ENCODE measurements at places on chromosomes 7 and 10. TPM values are rescaled to one million over a fixed set of nuclear protein-coding genes. Genes with fewer than 3 reads are reported as not detected.

Gene DTX2
- 1.8 TPM for total RNA-seq

Gene GPR22
- not detected for total RNA-seq

Gene CACNA2D1
- 21.9 TPM for total RNA-seq

Gene SLC26A5
- total RNA-seq = not detected

DNA sequence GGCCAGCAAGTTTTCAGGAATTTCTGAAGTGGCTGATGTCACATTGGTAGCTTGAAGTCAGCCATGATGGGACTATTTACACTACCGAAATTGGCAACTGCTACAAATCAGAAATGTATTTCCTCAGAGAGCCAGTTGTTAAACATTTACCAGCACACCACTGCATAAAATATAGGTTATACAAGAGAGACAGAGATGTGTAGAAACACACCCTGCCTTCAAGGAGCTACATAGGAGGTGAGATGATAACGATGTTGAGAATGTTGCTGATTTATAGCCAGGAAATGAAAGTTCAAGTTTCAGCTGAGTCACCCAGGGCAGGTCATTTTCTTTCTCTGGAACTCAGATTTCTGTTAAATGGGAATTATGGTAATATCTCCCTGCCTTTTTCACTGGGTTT lies 46.0 kb upstream of the TCF7L2 start:
- peak; percentile 60 for DNase-seq

- DNase-seq = no peak
These were observed 572.1 kb upstream of the POM121L12 start for GRCh38 chr7:52463341-52463740.

GRCh38 chr7:14687241-14687640 lies 215.3 kb downstream of the DGKB start:
- no peak for DNase-seq

DNA sequence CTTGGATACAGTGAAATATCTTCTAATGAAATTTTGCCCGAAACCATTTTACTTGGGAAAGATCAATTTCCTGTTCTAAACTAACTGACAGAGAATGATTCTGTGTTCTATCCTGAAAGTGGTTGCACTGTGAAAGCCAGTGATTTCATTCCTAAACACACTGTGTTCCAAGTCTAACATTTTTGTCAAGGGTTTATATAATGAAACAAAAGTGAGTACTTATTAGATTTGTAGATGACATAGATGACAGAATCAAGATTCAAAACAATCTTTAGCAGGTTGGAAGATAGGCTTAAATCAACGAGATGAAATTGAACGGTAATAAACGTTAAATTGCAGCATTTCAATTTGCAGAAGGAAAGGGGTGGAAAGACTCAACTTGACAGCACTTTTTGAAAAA lies 13.3 kb downstream of the KAT6B start:
- DNase-seq = no peak

- DNase-seq = no peak
These were observed 58.3 kb downstream of the BICC1 start for GRCh38 chr10:58570979-58571378.

GRCh38 chr7:135207406-135208101 lies 3.8 kb downstream of the WDR91 start:
- DNase-seq = no peak

- DNase-seq = no peak
These were observed 182.8 kb downstream of the SEC23IP start for GRCh38 chr10:120075349-120075748.

DNA sequence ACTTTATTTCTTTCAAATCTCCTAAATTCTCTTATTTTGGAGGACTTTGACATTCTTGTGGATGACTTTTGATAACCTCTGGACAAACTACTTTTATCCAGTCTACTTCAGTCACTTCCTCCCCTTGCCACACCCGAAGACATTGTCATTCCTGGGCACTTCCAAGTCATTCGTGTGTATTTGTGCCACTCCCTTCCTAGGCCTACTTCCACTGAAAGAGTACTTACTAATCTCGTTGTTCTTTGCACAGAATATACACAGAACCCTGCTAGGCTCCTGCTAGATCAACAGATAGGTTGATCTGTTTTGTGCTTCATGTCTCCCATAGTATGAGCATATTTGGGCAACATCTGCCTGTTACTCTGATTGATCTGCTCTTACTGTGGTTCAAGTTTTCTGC lies 355.4 kb downstream of the HGF start:
- no peak for DNase-seq

DNA sequence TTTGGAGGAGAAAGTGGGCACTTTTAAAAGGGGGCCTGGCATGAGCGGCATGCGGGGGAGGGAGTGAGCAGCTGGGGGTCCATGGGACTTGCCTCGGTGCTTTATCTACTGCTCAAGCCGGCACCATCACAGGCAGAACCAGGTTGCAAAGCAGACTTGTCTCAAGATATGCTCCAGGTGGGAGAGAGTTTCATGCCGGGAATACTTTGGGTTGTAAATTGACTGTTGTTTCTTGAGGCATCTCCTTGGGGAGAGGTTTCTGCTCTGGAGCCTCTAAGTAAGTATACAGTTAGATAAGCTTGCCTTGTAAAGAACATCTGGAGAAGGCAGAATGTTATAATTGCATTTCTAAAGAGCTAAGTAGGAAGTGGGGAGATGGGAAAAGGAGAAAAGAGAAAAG lies 42.8 kb upstream of the PRKCQ start:
- no peak for DNase-seq

GRCh38 chr7:3267966-3268690 lies 32.9 kb upstream of the SDK1 start:
- peak; percentile 99 for DNase-seq

DNA sequence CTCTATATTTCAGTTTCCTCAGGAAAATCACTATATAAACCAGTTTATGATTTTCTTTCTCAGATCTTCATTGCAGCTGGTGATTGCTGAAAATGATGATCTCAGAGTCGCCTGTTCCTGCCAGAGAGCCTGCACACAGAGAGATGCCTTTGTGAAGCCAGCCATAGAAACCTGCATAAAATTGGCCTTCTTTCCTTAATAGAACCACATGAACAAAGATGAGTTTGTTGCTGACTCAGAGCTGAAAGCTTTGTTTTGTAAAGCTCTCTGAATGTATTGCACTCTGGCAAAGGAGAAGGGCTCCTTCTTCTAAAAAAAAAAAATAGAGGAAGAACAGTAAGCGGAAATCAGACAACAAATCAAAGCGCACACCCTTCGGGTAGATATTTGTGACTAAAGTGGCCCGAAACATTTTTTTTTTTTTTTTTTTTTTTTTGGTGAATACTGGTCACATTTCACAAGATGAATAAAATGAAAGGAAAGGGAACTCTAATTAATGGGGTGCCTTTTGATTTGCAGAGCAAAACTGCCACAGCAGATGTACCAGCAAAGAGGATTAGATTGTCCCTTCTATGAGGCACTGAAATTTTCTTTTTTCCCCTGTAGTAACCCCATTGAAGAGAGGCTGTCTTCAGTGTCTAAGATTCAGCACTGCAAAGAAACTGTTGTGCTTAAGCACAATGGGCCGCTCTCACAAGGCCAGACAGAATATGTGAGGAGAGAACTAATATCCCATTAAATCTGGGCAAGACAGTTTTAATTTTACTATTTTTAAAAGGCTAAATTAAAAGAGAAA lies 75.1 kb upstream of the PTPRZ1 start:
- no peak for DNase-seq

- peak; percentile 40 for DNase-seq
These were observed 41.2 kb downstream of the CAMK2B start for GRCh38 chr7:44284216-44284615.

GRCh38 chr7:101911800-101912715 lies 94.6 kb downstream of the CUX1 start:
- DNase-seq = peak; percentile 93

GRCh38 chr7:111708072-111708471 lies 145.8 kb upstream of the IMMP2L start:
- peak; percentile 18 for DNase-seq

GRCh38 chr7:5584096-5584495 lies 160.5 kb upstream of the TNRC18 start:
- no peak for DNase-seq
